Muscle of leg (tissue), 16 donors: ENCODE measurements at places on chromosomes 2 and 18.

GRCh38 chr18:76451396-76452331 lies 43.4 kb downstream of the ZNF516 start:
- peak; percentile 80 for DNase-seq

DNA sequence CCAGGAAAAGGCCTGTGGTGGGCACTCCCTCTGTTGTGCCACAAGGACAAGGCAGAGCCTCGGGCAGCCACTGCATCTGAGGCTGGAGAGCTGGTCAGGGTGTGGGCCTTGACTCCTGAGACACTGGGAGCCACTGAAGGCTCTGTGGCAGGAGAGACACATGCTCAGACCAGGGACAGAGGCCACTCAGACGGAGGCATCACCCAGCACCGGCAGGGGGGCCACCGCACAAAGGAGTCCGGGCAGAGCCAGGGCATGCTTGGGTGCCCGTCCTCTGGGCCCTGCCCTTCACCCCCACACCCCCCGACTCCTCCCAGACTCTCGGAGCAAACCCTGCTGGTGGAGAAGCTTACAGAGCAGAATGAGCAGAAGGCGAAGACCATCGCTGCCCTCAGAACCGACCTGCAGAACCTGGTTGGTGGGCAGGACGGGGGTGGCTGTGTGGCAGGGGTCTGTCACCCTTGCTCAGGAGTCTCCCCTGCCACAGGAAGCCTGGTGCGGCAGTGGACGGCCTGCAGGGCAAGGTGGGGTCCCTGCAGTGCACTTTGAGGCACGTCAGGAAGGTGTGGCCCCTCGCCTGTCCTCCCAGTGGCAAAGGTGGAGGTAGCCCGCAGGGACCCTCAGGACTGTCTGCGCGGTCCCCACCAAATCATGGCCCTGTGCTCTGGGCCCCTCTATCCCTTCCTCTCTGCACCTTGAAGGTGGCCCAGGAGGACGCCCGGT lies 26.0 kb downstream of the CROCC2 start:
- no peak for DNase-seq

- no peak for DNase-seq
Observed at GRCh38 chr18:50372743-50373142, 2.1 kb upstream of the SKA1 start.

GRCh38 chr2:72576459-72576858 lies 249.4 kb downstream of the EXOC6B start:
- peak; percentile 35 for DNase-seq

- no peak for DNase-seq
Observed at GRCh38 chr2:230230087-230230486, 4.6 kb downstream of the SP140 start.

GRCh38 chr2:197515315-197515738 lies 539 bp upstream of the MOB4 start:
- peak; percentile 71 for DNase-seq

GRCh38 chr2:108224022-108224421 lies 15.7 kb upstream of the SULT1C3 start:
- no peak for DNase-seq

- DNase-seq: no peak
Observed at GRCh38 chr18:34807106-34807796, 97.2 kb downstream of the DTNA start.

DNA sequence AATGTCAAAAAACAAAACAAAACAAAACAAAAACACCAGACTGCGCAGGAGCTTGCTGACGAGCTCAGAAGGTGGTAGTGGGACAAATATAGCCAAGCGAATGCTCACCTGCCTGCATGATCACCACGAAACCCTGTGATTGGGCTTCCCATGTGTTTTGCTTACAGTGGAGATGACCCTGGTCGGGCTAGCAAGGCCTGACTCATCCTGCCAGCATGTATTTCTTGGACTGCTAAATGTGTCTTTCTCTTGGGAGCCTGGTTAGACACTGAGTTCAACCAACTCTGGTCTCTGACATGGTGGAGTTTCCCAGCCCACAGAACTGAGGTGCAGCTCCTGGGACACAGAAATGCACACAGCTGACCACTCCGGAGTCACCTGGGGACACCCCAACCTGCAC lies 30.7 kb upstream of the DUSP2 start:
- no peak for DNase-seq

GRCh38 chr18:46401486-46402070 lies 255.4 kb downstream of the LOXHD1 start:
- DNase-seq: no peak

GRCh38 chr18:54671291-54671881 lies 80.3 kb downstream of the DYNAP start:
- peak; percentile 48 for DNase-seq

- DNase-seq: no peak
Observed at GRCh38 chr2:179467111-179467510, 202.5 kb upstream of the SESTD1 start.

DNA sequence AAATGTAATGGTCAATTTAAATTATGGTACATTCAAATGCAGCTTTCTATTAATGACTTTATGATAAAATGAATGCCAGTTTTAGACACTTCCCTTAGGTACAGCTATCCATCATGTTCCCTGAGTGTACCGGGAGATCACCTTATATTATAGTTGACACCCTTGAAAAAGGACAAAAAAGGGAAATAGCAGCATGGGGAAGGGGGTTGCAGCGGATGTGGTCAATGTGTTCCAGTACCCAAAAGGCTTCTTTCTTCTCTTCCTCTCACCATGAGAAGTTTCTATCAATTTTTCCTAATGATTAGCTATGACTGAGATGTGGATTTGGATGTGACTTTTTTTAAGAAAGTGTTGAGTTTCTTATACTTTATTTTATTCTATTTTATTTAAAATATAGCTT lies 154.4 kb downstream of the CCDC85A start:
- DNase-seq: no peak

DNA sequence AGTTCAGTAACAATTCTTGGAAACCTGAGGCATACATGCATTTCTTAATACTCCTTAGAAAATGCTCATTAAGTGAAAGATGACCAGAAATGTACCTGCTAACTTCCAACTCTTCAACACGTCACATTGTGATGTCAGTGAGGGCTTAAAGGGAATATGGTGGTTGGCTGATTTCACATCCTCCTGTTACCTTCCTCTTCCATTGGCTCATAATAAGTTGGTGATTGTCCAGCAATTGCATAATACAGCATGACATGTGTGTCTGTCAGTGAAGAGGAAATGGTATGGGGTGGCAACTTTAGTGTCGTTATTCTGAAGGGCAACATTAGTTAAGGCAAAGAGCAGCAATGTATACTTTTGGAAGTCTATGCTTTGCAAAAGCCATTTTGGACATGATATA lies 26.0 kb downstream of the PLEK start:
- DNase-seq: peak; percentile 57

GRCh38 chr2:233795735-233796171 lies 17.6 kb downstream of the MROH2A start:
- no peak for DNase-seq

DNA sequence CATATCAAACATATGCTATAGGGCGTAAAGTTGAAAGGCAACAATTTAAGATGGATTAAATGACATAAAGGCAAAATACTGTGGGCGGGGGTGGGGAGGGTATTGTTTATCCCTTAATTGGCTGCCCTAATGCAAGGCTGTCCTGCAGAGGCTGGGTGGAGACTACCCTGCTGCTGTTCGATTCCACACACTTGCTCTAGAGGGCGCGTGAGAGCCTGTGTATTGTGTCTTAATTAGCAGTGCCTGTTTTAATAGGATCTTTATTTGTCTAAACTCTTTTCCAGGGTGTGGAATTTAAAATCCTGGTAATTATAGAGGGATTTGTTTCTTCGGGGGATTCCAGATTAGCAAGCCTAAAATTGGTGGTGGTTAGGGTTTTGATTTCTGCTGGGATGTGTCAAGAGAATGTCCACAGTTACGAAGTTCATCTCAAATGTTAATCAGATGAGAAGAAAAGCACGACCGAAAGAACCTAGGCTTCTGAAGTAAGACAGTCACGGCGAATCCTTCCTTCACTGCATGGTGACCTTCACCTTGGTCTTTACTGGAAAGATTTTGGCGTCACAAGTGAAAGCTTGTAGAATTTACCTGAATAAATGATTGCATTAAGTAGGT lies 103.5 kb upstream of the MAP3K20 start:
- DNase-seq: no peak

GRCh38 chr2:127429844-127430425 lies 11.7 kb downstream of the PROC start:
- no peak for DNase-seq

DNA sequence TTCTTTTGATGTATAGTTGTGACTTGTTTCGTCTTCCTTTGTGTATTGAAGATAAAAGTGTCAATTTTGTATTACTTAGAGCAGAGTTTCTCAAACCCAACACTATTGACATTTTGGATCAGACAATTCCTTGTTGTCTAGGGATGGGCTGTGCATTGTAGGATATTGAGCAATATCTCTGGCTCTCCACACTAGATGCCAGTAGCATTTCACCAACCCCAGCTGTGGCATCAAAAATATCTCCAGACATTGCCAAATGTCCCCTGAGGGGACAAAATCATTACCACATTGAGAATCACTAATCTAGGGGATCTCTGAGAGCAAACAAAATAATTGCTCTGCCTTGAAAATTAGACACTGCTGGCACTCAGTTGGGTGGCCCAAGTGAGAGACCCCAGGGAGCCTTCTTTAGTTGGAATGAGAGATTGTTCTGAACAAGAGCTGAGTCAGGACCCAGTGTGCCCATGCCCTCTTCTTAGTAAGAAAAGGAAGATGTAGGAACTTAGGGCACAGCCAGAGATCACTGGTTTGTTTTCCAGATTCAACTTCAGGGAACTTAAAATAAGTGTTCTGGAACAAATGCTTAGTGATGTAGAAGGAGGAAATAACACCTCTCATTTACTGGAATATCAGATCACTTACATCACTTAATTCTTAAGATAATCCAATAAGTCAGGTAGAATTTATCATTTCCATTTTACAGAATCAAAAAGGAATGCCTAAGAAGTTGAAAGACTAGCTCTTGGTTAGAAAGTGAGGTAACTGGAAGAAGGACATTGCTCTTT lies 466.6 kb upstream of the TNP1 start:
- no peak for DNase-seq

DNA sequence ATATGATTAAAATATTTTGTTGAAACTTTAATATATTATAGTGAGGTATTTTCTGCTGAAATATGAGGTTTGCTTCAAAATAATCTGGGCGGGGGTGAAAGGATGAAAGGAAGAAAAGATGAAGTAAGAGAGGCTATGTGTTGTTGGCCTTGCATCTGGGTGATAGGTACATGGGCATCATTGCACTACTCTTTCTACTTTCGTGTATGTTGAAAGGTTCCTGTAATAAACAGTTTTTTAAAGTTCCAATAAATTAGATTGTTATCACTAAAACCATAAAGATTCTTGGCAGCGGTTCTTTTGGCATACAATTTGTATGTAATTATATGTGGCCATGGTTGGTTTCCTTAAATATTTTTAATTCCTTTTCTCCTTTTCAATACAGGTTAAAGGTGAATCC lies 23.6 kb upstream of the MSH2 start:
- no peak for DNase-seq

GRCh38 chr2:6441800-6442199 lies 423.9 kb downstream of the CMPK2 start:
- no peak for DNase-seq

DNA sequence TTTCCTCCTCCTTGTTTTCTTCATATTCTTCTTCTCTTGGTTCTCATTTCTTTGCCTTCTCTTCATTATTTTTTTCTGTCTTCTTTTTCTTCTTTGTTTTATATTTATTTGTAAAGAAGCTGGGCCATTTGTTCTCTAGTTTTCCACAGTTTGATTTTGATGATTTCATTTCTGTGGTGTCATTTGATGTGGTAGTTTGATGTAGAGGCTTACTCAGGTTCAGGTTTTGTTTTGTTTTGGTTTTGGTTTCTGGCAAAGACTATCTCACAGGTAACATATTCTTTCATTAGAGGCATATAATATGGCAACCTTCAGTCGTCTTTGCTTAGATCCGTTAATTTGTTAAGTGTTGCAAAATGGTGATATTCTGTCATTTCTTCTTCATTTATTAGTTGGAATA lies 75.3 kb downstream of the BABAM2 start:
- no peak for DNase-seq

DNA sequence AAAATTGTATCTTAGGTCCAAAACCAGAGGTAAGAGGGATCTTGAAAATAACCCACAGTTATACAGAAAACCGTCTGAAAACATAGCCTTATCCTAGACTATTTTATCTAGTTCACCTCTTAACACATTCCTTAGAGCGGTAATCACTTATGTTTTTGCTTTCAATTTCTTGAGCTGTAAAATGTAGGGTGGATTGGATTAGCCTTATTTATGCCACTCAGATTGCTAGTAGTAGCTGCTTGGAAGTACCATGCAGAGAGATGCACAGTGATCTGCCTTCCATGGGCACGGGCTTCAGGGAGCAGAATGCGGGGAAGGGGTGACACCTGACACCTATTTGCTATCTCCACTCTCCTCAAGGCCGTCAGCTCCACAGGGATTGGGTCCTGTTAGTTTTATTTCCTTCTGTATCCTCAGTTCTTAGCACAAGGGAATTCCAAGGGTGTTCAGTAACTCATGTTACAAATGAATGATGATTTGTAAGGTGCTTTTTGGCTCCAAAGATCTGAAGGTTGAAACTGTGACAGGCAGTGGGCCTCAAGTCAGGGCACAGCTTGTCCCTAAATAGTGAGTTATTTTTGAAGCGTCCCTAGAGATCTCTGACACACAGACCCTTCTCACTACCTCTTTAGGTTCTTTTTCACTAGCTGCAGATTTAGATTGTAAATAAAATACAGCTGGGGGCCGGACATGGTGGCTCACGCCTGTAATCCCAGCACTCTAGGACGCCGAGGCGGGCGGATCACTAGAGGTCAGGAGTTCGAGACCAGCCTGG lies 64.0 kb upstream of the PMAIP1 start:
- no peak for DNase-seq

- DNase-seq: peak; percentile 95
Observed at GRCh38 chr2:62465741-62466502, 40.1 kb downstream of the TMEM17 start.

- DNase-seq: no peak
Observed at GRCh38 chr2:186636800-186637496, 47.1 kb downstream of the ITGAV start.

- DNase-seq: no peak
Observed at GRCh38 chr2:223829128-223829527, 8.3 kb downstream of the AP1S3 start.

- DNase-seq: no peak
Observed at GRCh38 chr2:1665761-1666505, 78.4 kb downstream of the PXDN start.

GRCh38 chr18:79485788-79486355 lies 90.1 kb downstream of the NFATC1 start:
- DNase-seq: peak; percentile 87

GRCh38 chr2:17538844-17539554 lies 1.5 kb upstream of the VSNL1 start:
- peak; percentile 86 for DNase-seq

DNA sequence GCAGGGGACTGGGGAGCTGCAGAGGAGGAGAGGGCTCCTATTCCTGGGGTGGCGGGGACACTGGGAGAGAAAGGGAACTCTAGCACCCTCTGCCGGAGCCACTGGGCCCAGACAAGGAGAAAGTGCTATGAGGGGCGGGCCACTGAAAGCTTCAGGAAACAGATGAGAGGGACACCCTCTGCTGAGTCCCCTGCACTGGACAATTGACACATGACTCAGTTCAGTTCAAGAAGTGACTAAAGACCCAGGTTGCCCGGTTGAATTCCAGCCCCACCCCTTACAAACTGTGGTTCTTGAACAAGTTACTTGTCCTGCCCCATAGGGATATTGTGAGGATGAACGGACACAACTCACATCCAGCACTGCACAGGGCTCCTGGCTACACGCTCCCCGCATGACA lies 5.0 kb downstream of the RUFY4 start:
- DNase-seq: no peak

GRCh38 chr2:52141076-52141475 lies 1109.1 kb upstream of the NRXN1 start:
- DNase-seq: no peak

GRCh38 chr2:237181844-237182243 lies 96.2 kb downstream of the COPS8 start:
- no peak for DNase-seq
